ENCODE measurements at places on chromosomes 12 and 14.

DNA sequence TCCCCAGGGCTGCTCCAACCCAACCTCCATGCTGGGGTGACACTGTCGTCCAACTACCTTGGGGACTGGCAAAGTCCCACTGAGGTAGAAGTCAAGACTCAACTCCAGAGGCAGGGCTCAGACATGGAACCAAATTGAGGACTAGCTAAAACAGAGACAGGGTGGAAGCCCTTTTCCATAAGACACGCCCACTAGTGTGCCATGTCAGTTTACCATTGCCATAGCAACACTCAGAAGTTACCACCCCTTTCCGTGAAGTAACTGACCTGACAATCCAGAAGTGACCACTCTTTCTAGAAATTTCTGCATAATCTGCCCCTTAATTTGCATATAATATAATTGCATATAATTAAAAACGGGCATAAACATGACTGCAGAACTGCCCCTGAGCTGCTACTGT lies 409.6 kb downstream of the MED13L start:
- no peak for DNase-seq

DNA sequence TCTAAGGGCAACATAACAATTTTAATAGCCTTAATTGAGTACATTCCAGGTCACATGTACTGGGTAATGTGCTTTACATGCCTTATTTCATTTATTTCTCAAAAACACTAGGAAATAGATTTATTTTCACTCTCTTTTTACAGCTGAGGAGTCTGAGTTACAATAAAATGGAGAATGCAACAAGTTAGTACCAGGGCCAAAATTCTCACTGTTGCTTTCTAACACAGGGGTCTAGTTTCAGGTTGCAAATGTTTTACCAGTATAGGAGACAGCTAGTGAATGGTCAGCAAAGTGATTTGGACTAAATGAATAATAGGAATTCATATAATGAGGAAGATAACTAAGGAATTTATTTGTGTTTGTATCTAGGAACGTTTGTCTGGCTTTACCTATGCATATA lies 137.3 kb downstream of the RASSF9 start:
- DNase-seq = no peak

GRCh38 chr14:32017587-32017986 lies 59.5 kb upstream of the ARHGAP5 start:
- no peak for DNase-seq

DNA sequence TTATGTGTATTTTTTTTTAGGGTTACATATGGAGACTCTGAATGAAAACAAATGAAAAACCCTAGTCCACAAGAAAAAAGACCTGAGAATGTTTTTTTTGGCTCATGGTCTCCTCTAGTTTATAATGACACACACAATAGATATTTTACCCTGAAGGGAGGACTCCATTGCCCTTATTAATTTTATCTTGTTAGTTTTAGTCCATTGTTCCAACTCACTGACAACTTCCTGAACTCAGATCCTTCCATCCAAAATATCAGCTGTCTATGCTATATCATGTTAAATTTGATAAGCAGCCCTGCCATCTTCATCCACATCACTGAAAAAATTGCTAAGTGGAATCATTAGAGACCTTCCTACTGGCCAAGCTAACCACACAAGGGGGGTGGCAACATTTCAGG lies 232.1 kb downstream of the MON2 start:
- DNase-seq = no peak

GRCh38 chr14:92927349-92928257 lies 4.7 kb downstream of the CHGA start:
- no peak for DNase-seq
